Stimulated activated CD4-positive, alpha-beta T cell treated with anti-CD3 and anti-CD28 coated beads, Interleukin-12 subunit alpha, Interleukin-12 subunit beta, amount 100 ng/mL, for 48 hours (primary cell): ENCODE measurements at places on chromosomes 6 and 20.

DNA sequence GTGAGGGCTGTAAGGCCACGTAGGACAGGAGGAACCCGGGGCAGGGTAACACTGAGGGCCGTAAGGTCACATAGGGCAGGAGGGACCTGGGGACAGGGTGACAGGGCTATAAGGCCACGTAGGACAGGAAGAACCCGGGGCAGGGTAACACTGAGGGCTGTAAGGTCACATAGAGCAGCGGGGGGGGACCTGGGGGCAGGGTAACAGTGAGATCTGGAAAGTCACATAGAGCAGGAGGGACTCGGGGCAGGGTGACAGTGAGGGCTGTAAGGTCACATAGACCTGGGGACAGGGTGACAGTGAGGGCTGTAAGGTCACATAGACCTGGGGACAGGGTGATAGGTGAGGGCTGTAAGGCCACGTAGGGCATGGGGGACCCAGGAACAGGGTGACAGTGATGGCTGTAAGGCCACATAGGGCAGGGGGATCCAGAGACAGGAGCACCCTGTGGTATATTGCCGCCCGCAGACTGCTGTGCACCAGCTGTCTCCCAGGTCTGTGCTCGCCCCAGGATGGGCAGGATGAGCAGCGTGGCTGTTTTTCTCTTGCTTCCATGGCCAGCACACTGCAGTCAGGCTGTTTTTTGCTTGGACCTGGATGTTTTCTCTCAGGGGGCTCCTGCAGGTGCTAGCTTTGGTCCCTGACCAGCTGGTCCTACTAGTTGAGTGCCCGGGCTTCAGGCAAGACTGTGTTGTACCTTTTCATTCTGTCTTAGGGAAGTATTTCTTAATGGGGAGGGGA lies 55.7 kb downstream of the SYTL3 start:
- no peak for DNase-seq

- DNase-seq: no peak
Measured at GRCh38 chr6:118708055-118708454, 56.7 kb upstream of the CEP85L start.

DNA sequence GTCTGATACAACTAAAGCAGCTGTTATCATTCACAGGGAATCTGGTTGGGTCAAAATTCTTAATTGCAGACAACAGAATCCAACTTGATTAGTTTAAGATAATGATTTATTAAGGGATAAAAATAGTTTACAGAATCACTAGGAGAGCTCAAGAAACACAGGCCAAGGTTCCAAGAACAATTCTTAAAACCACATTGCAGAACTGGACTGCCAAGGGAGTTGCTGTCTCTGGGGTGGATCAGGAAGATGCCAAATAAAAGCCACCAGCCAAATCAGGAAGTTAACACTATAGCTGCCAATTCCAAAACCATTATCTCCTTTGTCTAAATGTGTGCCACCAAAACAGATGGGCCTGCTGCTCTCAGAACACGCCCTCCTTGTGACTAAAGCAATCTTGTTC lies 53.7 kb downstream of the NUDT3 start:
- no peak for DNase-seq

DNA sequence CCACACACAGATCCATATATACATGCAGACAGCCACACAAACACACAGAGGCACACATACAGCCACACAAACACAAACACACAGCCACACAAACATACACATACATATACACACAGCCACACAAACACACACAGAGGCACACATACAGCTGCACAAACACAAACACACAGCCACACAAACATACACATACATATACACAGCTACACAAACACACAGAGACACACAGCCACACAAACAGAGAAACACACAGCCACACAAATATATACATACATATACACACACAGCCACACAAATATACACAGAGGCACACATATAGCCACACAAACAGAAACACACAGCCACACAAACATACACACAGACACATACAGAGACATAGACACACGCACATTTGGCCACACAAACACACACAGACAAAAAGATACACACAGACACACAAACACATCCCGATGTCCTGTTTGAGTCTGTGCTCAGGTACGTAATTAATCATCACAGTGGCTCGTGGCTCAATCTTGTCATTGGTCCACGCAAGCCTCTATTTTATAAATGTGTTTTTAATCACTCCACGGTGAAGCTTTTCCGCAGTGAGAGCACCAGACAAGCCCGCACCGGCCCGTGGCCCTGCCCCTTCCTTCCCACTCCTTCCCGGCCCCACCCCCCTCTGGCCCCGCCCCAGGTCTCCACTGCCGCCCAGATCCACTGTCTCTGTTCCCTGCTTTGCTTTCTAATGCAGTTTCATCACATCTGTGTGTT lies 135.3 kb downstream of the CDH4 start:
- no peak for DNase-seq

- no peak for DNase-seq
Measured at GRCh38 chr6:109183109-109183650, 87.9 kb downstream of the CEP57L1 start.

- DNase-seq: no peak
Measured at GRCh38 chr20:55650657-55651360, 354.5 kb downstream of the CBLN4 start.

DNA sequence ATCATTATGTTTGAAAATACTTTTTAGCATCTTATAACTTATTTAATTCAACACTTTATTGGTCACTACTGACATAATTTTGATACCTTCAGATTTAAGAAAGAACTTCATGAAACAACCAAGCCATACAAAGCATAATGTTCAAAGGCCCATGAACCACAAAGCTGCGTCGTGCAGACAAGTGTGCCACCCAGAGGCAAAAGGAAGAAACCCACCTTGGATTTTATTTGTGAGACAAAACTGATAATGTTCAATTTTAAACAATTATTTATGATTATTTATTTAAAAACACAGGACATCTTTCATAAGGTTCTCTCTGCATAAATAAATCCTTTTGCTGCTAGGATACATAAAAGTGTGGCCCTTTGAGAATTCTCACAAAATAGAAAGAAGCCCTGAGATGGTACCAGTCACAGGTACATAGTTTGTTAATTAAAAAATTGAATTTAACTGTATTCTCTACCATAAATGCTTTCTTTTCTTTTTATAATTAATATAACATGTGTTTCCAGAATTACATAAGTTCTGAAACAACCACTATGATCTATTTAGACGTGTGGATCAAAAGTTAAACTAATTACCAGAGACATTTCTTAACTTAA lies 143.7 kb downstream of the RALGAPA2 start:
- DNase-seq: no peak

DNA sequence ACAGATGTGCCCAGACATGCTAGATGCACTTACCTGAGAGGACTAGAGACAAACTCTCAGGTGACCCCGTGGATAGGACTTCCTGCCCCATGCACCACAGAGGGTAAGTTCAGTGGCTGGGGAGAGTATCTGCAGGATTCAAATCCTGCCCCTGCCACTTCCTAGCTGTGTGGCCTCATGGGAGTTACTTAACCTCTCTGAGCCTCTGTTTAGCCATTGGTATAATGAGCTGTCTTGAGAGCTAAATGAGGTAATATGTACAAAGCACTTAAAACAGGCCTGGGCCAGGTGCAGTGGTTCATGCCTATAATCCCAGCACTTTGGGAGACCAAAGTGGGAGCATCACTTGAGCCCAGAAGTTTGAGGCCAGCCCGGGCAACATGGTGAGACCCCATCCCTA lies 59.3 kb downstream of the GRM4 start:
- DNase-seq: no peak

GRCh38 chr20:3312940-3313682 lies 74.1 kb upstream of the SLC4A11 start:
- DNase-seq: no peak

- no peak for DNase-seq
Measured at GRCh38 chr6:42393339-42393738, 58.4 kb downstream of the TRERF1 start.

DNA sequence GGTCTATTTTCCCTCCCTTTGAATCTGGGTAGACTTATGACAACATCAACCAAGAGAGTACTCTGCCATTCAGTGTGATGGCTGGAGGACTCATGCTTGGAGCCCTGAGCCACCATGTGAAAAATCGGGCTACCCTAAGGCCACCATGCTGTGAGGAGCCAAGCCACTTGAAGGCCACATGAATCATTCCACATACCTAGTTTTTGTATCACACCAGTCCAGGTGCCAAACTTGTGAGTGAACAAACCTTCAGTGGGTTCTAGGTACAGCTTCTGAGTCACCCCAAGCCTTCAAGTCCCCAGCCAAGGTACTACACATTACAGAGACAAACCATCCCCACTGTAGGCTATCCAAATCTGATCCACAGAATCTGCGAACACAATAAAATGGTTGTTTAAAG lies 37.4 kb upstream of the E2F3 start:
- no peak for DNase-seq

GRCh38 chr6:144310765-144311164 lies 25.6 kb downstream of the UTRN start:
- DNase-seq: no peak

GRCh38 chr6:112330071-112330878 lies 16.9 kb upstream of the RFPL4B start:
- DNase-seq: no peak

DNA sequence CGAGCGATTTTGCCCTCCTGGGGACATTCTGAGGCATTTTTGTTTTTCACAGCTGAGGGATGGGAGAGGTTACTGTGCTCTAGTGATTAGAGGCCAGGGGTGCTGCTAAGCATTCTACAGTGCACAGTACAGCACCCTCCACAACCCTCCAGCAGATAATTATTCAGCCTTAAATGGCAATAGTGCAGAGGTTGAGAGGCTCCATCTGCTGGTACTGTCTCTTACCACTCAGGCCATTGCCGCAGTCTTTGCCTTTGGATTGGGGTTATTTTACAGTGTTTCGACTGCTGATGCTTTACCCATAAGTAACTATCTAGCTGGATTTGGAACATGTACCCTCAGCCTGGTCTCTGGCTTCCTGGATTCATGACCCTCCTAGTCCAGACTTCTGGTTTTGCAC lies 705.3 kb downstream of the KIF16B start:
- DNase-seq: no peak

DNA sequence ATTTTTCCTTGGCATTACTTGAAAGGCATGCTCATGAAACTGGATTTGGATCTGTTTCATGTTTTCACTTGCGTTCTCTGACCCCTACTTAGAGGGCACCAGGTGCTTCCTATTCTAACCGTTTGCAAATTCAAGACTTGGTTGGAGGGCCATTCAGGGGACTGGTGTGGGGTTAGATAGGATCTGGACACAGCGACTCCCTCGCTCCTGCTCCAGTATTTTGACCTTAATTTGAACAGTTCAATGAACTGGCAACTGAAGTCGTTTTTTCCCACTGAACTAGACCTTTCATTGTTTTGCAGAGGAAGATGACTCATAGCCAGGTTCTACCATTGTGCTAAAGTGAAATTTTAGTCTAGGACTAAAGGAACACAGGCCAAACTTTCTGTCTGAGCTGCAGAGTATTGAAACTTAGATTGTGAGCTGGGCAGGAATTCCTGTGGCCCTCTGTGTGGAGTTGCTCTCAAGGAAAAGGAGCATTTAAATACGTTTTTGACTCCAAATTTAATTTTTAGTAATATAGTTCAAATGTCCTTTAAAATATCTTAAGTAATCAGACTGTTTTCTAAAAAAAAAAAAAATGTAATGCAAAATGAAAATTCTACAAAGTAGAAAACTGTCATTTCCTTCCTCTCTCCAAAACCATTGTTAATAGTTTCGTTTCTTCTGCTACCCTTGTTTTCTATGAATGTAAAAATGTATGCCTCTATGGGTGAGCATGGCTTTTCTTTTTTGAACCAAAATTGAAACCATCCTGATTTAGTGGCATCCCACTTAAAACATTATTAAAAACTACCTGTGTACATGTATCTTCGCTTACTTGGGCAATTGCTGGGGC lies 64.8 kb downstream of the UTRN start:
- DNase-seq: no peak

- DNase-seq: no peak
Measured at GRCh38 chr6:113875470-113875869, 18.3 kb downstream of the MARCKS start.

- no peak for DNase-seq
Measured at GRCh38 chr20:326645-327185, 1.4 kb downstream of the SOX12 start.

DNA sequence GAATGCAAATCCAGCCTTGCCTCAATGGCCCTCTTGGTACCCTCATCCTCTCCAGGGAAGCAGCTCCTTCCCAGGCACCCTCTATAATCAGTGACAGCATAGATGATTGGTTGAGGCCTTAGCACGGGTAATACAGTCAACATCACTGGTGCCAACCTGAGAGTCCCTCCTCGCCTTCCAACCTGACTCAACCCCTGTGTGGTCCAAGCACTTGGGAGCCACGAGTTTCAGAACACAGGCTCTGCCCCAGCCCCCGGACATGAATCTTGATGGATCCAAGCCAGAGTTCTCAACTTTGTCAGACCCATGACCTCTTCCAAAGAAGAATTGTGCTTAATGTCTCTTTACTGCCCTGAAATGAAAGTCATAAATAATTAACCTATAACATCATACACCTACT lies 213.9 kb downstream of the PREX1 start:
- DNase-seq: no peak

DNA sequence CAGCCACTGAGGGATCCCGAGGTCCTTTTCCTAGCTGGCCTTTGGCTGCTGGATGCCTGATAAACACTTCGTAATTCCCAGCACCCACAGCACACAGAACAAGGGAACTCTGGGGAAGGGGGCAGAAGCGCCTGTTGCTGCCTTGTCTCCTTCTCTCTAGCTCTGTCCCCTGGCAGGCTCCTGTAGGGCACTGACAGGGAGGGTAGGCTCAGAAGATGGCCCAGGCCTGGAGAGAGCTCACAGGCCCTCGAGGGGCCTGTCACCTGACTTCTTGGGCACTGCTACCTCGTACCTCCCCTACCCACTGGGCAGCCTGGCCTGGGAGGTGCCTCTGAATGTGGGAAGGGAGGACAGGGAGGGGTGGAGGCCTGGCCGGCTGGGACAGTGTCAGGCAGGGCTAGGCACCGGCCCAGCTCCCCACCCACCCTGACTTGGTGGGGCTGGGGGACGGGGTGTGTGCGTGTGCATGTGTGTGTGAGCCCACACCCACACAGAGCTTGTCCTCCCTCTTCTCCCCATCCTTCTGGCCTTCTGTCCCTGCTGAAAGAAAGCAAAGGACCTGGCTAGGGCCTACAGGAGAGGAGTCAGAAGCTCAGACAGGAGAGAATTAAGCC lies 18.1 kb downstream of the C6orf132 start:
- DNase-seq: no peak

- DNase-seq: no peak
Measured at GRCh38 chr6:167833396-167833763, 6.7 kb downstream of the AFDN start.

- no peak for DNase-seq
Measured at GRCh38 chr6:168415993-168416530, 24.9 kb upstream of the SMOC2 start.

GRCh38 chr20:9978397-9979004 lies 56.3 kb upstream of the ANKEF1 start:
- DNase-seq: no peak

DNA sequence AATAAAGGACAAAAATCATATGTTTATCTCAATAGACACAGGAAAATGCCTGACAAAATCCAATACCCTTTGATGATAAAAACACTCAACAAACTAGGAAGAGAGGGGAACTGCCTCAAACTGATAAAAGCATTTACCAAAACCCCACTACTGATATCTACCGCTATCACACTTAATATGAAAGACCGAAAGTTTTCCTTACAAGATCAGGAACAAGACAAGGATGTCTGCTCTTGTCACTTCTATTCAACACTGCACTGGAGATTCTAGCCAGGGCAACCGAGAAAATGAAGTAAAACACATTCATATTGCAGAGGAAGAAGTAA lies 25.1 kb downstream of the GZF1 start:
- no peak for DNase-seq

GRCh38 chr20:2659547-2659946 lies 4.5 kb downstream of the IDH3B start:
- DNase-seq: no peak
